ENCODE measurements at places on chromosomes 3 and 15.

DNA sequence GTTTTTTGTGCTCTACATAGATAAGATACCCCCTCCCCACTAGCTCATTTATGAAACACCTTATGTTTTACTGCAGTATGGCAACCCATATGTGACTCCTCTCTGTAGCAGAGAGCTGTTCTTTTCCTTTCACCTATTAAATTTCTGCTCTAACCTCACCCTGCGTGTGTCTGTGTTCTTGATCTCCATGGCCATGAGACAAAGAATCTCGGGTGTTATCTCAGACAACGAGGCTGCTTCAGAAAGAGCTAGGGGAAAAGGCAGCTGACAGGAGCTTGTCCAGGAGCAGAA, 18.0 kb downstream of the CCR8 start:
- DNase-seq: no peak

GRCh38 chr3:194952841-194953241, 267.2 kb downstream of the FAM43A start:
- no peak for DNase-seq

DNA sequence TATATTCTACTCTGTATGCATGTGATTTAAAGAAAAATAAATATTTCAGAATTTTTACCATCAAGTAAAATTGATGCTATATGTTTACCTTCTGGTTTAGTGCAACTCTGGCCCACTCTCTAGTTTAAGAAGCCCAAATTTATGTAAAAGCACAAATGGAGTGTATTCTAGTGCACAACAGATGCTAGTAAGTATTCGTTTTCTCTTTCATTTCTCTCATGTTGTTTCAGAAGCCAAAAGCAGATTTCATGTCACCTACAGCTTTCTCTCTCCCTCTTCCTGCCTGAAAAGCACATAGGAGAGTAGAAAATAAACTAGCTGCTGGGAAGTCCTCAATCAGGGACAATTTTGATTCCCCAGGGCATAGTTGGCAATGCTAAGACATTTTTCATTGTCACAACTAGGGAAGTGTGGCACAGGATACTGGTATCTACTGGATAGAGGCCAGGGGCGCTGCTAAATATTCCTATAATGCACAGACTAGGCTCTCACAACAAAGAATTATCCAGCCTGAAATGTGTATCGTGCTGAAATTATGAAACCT, 147.4 kb upstream of the ARHGEF26 start:
- no peak for DNase-seq

DNA sequence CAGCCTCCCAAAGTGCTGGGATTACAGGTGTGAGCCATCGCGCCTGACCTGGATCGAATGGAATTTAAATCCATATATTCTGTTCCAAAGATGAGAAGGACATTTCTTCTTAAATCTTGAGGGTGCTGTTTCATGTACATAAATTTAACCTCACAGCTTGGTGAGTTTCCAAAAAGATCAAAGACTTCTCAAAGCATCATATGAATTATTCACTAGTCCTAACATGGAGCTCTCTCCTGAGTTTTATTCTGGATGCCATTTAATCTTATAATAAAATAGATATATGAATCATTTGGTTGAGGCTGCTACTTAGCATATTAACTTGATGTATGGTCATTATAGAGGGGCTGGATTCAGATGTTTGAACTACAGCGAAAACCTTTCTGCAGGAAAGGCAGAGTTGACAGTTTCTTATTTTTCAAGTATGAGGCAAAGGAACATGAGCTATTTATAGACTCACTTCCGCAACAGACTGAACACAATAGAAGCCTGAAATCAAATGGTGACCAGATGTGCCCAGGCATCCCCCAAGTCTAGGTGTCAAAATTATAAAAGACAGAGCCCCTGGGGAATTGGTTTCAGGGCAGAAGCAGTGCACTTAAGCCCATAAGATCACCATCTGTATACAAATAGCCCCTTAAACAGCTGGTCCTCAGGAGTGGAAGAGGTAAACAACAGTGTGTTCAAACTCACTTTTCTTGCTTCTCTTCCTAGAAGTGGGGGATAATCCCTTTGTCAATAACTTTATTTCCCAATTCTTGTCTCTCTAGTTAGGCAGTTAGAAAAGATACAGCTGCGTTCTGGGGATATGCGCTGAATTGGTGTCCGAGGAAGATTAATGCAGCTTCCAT, 29.7 kb downstream of the STARD9 start:
- DNase-seq: no peak

DNA sequence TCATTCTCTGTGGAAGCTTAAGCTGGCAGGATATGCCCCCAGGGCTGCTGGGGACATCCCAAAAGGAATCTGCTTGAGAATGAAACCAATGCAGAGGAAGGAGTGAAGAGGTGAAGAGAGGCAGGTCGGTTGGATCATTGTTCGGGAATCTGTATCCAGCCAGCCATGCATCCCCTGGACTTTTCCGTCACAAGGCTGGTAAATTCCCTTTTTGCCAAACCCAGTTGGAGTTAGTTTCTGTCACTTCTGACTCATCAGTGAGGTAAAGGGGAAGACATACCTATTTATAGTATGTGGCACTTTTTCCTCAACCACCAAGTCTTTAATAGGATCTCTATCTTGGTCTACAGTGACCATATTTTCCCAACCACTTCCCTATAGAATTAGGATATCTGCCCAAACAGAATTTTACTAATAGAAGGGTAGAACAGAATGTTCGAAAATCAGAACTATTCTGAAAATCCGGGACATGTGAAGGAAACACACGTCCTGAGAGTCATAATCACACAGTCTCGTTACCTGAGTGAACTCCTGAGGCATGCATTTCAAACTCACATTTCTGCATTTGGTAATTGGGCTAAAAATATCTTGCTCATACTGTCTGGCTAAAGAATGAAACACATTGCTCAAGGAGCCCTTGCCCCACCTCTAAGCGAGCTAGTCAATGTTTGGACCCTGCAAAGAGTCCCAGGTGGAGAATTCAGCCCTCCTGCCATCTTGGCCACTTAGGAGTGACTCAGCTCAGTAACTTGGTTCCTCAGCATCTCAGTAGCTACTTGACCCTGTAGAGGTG, 289.7 kb upstream of the ADAMTS9 start:
- DNase-seq: no peak

- DNase-seq: no peak
Measured at GRCh38 chr15:101724675-101725005, 367 bp upstream of the TARS3 start.

- no peak for DNase-seq
Measured at GRCh38 chr3:2099028-2099671, 484 bp downstream of the CNTN4 start.

- no peak for DNase-seq
Measured at GRCh38 chr15:33860754-33861153, 107.5 kb upstream of the CHRM5 start.
